Activated CD4-positive, alpha-beta T cell treated with anti-CD3 and anti-CD28 coated beads, Interleukin-2, amount 50 U/mL, for 48 hours (primary cell): ENCODE measurements at places on chromosomes 5 and 9.
A peak's percentile ranks its signal among the peaks of the same experiment; 100 is the strongest.

GRCh38 chr5:2014058-2014610 lies 131.4 kb upstream of the IRX4 start:
- DNase-seq: no peak

- DNase-seq: no peak
These were observed 38.5 kb upstream of the STX17 start for GRCh38 chr9:99867968-99868367.

GRCh38 chr9:78286125-78286524 lies 10.8 kb upstream of the PSAT1 start:
- no peak for DNase-seq

DNA sequence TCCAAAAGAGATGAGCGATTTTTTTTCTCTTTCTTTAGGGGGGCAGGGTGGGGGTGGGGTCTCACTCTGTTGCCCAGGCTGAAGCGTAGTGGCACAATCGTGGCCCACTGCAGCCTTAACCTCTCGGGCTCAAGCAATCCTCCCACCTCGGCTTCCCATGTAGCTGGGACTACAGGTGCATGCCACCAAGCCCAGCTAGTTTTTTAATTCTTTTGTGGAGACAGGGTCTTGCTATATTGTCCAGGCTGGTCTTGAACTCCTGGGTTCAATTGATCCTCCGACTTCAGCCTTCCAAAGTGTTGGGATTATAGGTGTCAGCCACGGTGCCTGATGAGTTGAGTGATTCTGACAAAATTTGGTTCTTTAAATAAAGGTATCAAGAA lies 127.0 kb downstream of the ARRDC3 start:
- no peak for DNase-seq

DNA sequence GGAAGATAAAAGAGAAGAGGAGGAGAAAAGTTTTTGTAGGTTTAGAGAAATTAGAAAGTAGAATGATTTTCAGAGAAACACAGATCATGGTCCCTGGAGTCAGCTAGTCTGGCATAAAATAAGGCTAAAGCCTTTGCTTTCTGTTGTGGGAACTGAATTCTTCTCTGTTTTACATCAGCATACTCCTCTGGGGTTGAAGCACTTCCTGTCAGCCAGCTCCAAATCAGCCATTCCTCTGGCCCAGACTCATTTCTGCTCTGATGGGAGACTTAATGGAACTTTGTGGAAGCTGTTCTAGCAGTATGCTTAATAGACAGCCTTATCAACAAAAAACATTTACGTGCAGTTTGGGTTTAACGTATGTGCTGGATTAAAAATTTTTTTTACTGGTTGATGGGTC lies 143.2 kb downstream of the HMHB1 start:
- no peak for DNase-seq

DNA sequence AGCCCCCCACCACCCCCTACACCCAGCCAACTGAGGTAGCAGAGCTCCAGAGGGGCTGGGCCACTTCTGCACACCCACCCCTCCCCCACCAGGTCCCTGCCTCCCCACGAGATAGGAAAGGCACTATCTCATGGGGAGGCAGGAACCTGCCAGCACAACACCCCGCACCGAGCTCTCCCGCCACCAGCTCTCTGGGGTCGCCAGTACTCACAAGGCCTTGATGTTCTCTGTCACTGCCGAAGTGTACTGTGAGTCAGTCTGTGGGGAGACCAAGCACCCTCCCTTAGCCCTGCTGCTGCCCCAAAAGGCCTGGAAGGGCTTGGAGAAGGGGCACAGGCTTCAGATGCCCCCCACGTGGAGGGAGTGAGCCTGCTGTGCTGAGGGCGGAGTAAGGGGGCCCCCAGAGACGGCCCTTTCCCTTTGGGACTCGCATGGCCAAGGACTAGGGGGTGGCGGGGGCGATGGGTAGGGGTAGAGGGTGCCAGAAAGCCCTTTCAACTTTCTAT lies 5.9 kb downstream of the MGAT4B start:
- DNase-seq: no peak

DNA sequence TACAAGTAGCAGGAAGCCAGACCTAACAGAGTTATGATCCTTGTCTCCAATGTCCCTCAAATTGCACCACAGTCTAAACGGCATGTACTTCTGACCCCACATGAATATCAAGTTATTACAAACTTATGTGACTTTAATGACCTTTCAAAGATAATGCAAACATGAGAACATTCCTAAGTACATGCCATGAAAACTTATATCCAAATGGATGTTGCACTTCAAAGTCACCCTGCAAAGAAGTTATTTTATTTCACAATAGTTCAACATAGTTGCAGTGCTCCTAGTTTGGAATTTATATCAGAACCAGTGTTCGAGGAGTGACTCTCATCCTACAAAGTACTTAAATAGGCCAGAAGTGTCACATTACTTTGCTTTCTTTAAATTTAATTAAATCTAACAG lies 41.2 kb upstream of the ITGA1 start:
- DNase-seq: no peak

DNA sequence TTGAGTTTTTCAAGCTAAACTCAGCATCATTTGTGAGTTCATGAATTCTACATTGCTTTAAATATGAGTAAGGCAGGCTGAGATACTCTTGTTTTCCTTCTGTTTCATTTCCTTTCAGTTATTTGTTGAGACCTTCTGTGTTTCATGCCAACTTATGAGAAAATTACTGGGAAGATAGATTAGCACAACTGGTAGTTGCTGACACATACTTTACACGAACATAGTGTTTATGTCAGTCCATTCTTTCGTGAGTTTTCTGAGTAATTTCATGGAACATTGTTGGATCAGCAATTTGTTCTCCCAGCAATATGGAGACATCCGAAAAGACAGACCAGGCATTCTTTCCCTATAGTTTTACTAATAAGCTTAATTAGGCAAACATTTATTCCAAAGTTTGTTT lies 102.0 kb upstream of the SMC5 start:
- no peak for DNase-seq

GRCh38 chr9:115164511-115164974 lies 46.6 kb upstream of the TNC start:
- no peak for DNase-seq

GRCh38 chr5:3384531-3384930 lies 211.1 kb upstream of the IRX1 start:
- DNase-seq: no peak

- no peak for DNase-seq
These were observed 54.0 kb downstream of the SCAI start for GRCh38 chr9:125089331-125089730.

DNA sequence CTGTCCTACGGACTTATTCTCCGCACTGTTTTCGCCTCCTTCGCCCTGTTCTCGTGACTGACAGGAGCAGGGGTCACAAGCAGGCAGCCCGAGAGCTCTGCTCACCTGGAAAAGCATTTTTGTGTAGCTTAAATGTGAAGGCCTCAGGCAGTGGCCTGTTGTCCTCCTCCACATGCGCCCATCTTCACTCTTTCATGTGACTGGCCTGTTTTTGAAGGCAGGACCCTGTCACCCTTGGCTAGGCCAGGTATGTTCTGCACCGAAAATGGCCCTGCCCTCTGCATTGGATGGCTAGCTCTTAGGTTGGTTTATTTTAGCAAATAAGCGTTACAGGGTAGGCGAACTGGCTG lies 614 bp upstream of the CPLANE1 start:
- DNase-seq: no peak

DNA sequence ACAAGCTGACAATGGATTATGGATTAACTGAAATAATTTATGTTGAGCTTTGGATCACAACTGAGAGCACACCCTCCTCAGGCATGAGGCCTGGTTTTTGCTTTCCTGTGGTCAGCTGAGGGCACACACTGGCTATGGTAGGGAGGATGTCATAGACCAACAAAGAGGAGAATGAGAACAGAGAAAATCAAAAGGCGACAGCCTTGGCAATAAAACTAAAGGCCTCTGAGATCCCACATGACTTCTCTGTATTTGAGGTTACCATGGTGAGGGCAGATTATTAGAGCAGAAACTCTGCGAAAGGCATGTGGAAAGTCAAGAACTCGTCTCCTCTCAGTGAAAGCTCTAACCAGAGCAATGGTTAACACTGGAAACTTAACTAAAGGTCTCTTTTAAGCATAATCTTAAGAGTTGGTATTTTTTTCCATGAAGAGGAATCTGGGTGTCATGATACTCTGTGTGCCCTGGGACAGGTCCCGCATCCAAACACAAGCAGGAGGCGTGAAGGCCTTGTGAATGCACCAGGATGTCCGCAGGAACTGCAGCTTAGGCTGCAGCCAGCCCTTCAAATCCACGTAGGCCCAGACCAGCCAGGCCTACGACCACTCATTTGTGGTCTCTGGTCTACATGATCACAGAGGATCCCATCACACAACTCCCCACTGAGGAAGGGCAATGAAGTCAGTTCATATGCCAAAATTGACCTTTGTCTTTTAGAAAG lies 12.4 kb upstream of the MEIKIN start:
- DNase-seq: no peak

GRCh38 chr9:135504262-135505243 lies 4.1 kb downstream of the MRPS2 start:
- peak; percentile 67 for DNase-seq

GRCh38 chr5:74306845-74307244 lies 333.7 kb downstream of the ENC1 start:
- DNase-seq: no peak

- DNase-seq: no peak
These were observed 748.0 kb upstream of the CTNND2 start for GRCh38 chr5:12652201-12652600.
